ENCODE measurements at places on chromosomes 4 and X.

DNA sequence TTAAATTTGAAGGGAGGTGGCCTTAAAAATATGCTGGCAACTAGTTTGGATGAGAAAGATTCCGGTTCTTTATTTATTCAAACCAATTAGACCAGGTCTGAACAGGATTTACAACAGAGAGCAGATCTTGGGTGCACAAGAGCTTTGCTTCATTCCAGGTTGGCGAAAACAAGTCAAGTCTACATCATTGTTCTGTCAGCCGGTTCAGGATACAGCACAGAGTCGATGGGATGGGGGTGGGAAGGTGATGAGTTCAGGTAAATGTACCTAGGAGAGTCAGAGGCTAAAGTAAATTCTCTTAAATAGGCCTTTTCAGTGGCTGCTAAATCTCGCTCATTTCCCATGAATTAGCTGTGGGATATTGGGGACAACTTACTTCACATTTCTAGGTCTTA, 882 bp upstream of the STIM2 start:
- no peak for DNase-seq

DNA sequence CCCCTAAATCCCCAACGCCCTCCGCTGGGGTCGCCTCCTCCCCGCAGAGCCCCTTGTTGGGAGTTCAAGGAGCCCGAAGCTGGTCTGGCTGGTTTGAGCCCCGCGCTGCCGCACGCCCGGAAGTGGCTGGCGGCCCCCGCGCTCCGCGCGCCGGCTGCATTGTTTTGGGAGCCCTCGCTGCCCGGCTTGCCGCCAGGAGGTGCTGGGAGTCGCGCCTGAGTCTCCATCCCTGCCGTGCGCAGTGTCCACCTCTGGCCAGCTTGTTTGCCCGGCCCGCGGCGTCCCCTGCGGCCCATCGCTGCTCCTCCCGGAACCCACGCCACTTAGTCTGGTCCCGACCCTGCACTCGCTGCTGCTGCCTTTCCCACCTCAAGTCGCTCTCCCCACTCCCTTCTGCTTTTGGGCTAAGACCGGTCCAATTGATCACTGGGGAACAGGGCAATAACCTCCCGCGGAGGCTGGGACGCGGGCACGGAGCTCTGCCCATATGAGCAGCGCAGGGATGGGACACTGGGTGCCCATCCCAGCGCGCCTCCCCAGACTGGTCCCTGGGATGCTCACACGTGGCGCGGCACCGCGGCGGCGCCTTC, 2.2 kb upstream of the SFRP2 start:
- no peak for DNase-seq

DNA sequence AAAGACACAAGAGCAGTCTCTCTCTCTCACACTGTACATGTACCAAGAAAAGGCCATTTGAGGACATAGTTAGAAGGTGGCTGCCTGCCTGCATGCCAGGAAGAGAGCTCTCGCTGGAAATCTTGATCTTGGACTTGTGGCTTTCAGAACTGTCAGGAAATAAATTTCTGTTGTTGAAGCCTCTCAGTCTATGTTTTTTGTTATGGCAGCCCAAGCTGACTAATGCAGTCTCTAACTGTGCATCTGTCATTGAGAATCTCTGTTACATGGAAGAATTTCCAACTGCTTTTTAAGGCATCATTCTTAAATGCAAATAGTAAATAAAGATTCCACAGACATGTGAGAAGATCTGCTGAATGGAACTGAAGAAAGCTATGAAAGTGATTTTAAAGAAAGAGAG, 198.3 kb downstream of the PCDH10 start:
- no peak for DNase-seq

- DNase-seq = no peak
Observed at GRCh38 chr4:110982486-110982885, 359.6 kb upstream of the PITX2 start.

DNA sequence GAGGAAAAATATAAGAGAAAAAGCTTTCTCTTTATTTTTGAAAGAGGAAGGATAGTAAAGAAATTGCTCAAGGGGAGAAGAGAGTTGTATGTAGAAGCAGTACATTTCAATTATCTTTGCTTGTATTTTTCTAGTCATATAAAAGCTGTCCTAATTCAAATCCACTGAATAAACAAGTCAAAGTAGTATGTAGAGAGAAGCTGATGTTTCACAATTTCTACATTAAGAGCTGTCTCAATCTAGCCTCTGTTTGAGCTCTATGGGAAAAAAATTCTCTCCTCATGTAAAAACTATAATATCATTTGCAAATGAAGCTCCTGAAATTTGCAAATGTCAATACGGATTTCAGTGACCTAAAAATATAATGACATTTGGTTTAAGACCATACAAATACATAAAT, 52.6 kb downstream of the CHM start:
- DNase-seq = no peak

DNA sequence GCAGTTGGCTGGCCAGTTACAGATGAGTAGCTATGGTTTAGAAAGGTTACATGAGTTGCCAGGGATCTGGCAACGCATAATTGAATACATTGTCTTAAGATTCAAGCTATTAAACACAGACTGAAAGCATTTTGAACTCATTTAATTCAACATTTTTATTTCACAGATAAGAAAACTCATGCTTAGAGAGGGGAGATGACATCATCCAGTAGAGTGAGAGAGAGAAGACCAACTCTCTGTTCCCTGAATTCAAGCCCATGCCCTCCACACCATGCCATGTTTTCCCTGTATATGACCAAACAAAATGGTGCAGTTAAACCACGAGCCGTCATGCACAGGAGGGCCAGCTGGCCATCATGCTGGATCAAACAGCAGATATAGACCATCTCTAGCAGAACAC, 22.6 kb downstream of the SNCA start:
- DNase-seq = no peak
